Right renal cortex interstitium (tissue), 3 donors: ENCODE measurements at places on chromosomes 7 and 10. TPM values are rescaled to one million over a fixed set of nuclear protein-coding genes. Genes with fewer than 3 reads are reported as not detected.

DNA sequence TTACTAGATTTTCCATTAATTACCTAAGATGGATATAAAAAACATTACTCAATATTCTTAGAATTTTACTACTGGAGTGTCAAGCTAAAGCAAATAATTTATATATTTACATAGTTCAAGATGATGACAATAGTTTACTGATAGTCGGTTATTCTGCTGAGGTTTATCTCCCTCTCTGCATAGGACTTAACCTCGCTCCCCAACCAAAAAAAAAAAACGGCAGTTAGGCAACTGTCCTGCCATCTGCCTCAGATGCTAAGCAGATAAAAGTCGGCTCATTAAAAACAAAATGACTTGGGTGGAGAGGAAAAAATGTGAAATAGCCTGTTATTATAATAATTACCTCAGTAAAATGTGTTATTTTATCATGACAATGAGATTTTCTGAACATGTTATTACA, 14.0 kb upstream of the ITGB8 start:
- no peak for DNase-seq

DNA sequence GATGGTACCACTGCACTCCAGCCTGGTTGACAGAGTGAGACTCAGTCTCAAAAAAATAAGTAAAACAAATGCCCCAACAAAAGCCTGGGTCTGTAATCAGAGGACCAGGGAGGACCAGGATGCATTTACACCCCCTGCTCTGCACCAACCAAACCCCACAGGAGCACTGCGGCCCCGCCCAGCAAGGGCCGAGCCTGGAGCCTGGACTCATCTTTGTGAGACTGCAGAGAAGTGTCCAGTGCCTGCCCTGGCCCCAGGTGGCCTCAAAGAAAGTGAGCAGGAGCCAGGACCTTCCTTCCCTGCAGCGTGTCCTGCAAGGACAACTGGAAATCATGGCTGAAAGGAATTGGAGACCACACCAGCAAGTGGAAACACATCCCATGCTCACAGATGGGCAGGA, 31.6 kb downstream of the KNDC1 start:
- no peak for DNase-seq

DNA sequence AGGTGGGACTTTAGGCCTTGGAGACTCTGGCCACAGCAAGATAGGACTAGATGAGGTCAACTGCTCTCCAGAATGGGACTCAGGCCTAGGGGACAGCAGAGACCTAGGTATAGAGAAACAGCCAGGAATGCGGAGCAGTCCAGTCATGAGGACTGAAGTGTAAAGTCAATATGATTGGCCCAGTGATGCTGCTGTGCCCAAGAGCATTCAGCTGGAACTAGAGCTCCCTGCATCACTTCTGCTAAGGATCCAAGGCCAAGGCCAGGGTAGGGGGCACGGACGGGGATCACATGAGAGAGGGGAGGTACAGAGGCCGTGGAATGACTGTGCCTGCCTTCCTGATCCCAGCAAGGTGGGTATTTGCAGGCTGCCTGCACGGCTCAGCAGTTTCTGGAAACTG, 237.9 kb downstream of the FRMD4A start:
- no peak for DNase-seq

GRCh38 chr10:91932737-91933136, 9.2 kb downstream of the BTAF1 start:
- no peak for DNase-seq

Gene EPHB6
- 21.0 TPM for polyA plus RNA-seq

- DNase-seq = no peak
Measured at GRCh38 chr7:84117304-84117703, 77.3 kb downstream of the SEMA3A start.

DNA sequence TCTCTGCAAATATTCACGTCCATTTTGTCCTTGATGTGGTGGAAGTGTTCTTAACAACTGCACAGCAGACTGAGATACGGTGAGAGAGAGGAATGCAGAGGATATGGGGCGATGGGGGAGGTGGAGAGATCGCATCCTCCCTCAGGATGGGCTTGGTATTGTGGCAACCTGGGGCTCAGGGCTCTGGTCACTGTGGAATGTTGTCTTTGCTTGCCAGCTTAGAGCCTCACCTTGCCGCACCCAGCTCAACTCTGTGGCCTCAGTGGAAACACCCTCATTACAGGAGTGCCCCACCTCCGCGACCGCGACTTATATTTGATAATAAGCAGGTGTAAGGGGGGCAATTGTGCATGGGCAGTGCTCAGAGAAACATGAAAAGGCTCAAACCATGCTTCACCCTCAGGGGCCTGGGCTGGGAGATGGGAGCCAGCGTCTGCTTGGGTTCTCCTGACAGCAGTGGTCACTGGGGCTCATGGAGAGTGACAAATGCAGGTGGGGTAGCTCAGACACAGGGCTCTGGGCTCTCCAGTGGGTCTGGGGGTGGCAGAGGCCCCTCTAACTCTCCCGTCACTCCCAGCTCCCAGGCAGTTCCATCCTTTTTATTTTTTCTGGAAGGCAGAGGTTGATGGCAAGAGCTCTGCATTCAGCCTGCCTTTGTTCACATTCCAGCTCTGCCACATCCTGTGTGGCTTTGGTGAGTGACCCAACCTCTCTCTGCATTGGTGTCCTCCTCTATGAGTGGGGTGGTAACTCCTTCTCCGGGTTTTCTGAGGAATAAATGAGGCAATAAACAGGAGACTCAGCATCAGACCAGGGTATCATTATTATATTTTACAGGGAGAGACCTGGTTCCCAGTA, 43.1 kb upstream of the EMX2 start:
- no peak for DNase-seq

DNA sequence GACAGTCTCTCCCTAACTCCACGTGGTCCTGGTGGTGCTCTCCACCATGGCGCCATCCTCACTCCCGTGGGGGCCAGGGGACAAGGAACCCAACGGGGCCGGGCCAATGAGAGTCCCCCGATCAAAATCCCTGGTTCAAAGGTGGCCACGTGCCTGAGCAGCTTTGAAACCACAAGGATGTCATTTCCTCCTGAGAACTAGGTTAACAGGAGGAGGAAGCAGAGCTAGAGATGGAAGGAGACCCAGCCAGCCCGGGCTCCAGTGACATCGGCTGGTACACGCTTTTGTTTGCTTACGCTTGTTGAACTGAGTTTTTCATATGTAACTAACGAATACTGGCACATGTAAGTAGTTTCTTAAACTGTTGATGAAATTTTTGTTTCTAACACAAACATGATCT, 61.7 kb downstream of the PRPF18 start:
- no peak for DNase-seq

Gene GIMAP2
- polyA plus RNA-seq = 10.5 TPM

- no peak for DNase-seq
Measured at GRCh38 chr7:82507365-82507975, 63.9 kb upstream of the CACNA2D1 start.

GRCh38 chr10:93947055-93947454, 46.7 kb upstream of the PLCE1 start:
- DNase-seq = peak; percentile 51

DNA sequence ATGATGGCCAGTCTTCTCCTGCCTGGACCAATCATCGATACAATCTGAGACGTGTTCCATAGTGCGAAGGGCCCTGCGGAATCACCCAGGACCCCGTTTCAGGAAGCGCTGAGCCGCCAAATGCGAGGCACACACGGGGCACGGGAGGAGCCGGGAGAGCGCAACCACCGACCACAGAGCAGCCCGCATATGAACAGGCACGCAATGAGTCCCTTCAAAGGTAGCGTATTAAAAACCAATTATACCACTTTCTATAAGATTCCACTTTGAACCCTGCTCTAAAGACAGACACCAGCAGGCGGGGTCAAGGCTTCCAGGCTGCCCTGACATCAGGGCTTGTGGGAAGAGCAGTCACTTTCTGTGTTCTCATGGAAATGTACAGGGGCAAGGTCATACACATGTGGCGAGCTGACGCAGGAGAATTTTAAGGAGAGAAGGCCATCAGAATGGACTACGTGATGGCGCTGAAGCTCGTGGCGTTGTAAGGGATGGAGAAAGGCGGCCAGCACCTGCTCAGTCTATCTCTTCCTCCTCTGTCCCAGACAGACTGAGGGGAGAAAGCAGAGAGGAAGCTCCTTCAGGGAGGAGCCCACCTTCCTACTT, 46.2 kb downstream of the AMZ1 start:
- no peak for DNase-seq

GRCh38 chr7:151271699-151272355, 23.3 kb upstream of the SMARCD3 start:
- DNase-seq = no peak

DNA sequence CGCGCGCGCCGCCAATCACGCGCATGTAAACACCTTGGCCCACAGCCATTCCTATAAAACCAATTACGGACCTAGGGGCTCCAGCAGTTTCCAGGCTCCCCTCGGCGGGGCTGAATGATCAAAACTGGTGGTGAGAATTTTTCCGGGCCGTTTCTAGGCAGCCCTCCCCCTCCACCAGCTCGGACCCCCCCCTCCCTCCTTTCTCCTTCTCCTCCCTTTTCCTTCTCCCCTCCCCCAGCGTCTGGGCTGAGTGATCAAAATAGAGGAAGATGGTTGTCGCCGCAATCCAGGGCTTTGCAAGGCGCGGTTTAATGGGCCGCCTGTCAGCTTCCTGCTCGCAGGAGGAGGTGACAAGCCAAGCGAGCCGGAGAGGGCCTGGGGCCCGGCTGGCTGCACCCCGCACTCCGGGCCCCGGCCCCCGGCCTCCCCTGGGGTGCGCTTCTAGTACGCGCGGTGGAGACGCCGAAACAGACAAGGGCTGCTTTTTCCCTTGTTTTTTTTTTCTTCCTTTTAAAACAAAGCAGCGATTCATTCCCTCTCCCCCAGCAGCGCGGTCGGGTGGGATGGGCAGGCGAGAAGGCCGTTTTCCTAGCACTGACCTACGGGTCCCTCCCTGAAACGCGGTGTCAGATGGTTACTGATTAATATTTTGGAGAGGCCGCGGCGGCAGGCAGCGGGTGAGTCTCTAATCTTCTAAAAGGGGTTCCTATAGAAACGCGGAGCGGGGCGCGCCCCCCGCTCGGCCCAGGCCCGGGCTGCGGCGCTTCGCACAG, 528 bp upstream of the TNRC18 start:
- DNase-seq = peak; percentile 99

- no peak for DNase-seq
Measured at GRCh38 chr7:22417841-22418240, 60.9 kb upstream of the RAPGEF5 start.

Gene ZC3HAV1L
- polyA plus RNA-seq = 20.4 TPM

GRCh38 chr7:128458956-128459355, 3.3 kb downstream of the HILPDA start:
- no peak for DNase-seq

DNA sequence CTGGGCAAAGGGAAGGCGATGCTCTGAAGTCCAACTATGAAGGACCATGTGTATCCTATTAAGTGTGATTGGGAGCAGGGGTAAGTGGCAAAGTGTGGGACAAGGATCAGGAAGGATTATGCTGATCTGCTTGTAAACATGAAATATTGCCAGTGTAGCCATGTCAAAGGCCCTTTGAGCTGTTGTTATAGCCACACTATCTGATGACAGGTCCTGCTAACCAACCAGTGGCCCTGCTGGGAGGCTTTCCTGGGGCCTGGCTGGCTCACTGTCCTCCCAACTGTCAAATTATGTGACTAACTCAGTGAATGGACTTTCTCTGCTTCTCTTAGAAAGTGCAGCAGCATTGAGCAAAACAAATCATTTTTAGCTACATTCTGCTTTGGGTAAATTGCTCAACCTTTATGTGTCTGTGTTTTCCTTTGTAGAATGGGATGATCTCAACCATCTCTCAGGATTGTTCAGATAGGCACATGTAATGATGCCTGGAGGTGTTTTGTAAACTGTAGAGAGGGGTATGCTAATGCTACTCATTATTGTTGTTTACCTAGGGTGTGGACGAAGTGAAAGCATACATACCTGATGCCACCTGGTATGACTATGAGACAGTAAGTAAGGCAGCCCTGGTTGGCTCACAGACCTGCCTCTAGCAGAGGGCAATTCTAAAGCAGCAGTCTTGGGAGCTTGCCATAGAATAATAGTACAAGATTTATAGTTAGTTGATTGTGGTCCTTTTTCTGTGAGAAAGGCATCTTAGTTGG, 47.4 kb downstream of the MGAM2 start:
- no peak for DNase-seq

DNA sequence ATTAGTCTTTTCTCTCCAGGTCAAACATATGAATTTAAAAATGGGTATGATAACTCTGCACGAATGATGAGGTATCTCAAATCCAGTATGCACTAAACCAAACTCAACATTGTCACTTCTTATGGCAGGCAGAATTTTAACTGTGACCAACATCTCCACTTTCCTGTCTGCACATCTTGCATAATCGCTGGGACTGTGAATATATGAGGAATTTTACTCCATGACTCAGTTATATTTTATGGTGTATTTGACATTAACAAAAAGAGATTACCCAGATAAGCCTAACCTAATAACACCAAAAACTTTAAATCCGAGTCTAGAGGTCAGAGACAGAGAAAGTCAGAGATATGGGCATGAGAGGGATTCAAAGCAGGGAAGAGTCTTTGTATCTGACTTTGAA, 454.5 kb upstream of the SEMA3D start:
- no peak for DNase-seq

Gene PNPLA8
- polyA plus RNA-seq = 48.0 TPM

DNA sequence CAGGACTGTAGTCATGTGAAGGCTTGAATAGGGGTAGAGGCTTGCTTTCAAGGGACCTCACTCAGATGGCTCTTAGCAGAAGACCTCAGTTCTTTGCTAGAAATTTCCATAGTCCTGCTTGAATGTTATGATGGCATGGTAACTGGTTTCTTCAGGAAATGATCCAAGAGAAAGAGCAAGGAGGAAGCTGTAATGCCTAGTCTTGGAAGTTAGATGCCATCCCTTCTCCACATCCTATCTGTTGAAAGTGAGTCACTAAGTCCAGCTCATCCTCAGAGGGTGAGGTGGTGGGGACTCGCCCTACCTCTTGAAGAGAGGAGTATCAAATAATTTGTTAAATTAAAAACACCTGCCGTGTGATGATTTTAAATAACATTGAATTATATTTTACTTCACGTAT, 4.6 kb downstream of the MGAM start:
- no peak for DNase-seq

- no peak for DNase-seq
Measured at GRCh38 chr10:116626815-116627214, 6.1 kb downstream of the PNLIPRP2 start.
